Stimulated activated CD8-positive, alpha-beta memory T cell treated with anti-CD3 and anti-CD28 coated beads, Interleukin-7, amount 100 ng/mL, for 1 hour (primary cell): ENCODE measurements at places on chromosomes 4 and X.
A peak's percentile ranks its signal among the peaks of the same experiment; 100 is the strongest.

DNA sequence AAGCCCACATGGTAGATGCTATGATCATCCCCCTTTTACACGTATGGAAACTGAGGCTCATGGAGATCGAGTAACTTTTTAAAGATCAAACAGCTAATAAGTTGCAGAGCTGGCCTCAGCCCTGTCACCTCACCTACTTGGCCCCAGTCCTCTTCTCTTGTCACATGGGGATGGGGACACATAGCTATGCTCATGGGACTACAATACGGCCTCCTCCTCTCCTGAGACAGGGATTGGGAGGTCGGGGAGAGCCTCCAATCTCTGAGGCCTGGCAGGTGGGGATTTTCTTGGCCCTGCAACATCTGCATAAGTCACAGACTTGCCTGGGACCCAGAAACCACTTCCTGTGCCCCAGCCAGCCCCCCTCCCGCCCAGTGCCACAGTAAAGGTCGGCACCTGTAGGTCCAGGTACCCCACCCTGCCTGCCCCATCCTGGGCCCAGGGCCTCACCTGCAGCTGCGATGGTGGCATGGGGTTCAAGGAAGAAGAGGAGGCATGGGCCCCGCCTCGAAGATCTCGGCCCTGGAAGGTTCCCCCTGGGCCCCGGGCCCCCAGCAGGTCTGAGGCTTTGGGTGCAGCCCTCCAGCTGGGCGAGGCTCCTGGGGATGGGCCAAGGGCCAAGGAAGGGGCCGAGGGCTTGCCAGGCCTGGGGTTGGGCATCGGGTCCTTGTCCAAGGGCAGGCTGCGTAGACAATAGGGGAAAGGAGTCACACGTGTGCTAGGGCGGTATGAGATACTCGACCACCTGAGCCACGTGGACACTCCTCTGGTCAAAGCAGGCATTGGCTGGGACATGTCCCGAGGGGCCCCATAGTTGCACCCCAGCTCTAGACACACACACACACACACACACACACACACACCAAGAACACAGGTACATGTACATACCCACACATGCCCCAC, 6.4 kb downstream of the FOXP3 start:
- no peak for DNase-seq

GRCh38 chr4:170336238-170336775, 246.6 kb upstream of the AADAT start:
- DNase-seq = no peak

GRCh38 chrX:17511556-17511955, 136.6 kb downstream of the NHS start:
- no peak for DNase-seq

DNA sequence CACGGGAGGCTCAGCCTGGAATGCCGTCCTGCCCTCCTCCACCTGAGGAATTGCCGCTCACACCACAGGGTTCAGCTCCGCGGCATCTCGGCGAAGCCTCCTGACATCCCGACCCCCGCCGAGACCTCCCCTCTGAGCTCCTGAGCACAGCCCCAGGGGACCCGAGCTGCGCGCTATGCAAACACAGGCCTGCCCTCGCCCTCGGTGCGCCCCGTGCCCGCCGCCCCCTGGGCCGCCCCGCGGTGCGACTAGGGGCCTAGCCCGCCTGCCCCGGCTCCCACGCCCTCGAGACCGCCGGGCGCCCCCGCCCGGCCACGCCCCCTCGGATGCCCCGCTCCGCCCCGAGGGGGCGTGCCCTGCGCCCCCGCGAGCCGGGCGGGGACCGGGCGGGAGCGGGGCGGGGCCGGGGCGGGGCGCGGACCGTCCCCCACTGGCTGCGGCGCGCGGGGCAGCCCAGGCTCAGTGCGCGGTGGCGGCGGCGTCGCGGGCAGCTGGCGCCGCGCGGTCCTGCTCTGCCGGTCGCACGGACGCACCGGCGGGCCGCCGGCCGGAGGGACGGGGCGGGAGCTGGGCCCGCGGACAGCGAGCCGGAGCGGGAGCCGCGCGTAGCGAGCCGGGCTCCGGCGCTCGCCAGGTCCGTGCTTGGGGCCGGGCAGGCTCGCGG, at the start of gene FGFR3:
FGFR3 (plus strand) TSS at position 462 of the 664 bp plus-strand sequence. CDS start 642 bp downstream, outside the sequence.
- no peak for DNase-seq

GRCh38 chr4:83255584-83255983, 29.0 kb downstream of the COQ2 start:
- no peak for DNase-seq

GRCh38 chr4:118322831-118323502, 29.8 kb downstream of the PRSS12 start:
- no peak for DNase-seq

DNA sequence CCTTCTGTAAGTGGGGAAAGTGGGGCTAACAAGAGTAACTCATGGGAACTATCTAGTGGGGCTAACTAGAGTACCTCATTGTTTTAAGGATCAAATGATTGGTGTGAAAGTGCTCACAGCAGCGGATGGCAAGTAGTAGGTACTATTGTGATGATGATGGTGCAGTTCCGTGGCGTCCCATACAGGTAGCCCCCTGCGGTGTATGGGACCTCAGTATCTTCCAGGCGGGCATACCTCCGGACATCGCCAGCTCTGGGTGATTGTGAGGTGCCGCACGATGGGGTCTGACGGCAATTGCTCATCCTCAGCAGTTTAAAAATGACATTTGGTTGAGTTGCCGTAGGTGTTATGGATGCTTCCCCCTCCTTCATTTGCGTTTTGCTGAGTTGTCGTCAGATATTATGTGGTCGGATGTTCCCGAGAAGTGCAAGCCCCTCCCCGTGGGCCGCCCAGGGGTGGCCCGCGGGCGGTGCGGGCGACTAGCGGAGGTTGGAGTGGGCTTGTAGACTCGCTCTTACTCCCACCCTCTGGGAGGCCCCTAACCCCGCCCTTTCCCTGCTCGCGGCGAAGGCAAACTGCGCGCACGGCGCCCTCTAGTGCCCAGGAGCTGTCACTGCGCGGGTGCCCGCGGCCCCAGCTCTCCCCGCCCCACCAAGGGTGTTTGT, 18.3 kb upstream of the GPR101 start:
- peak; percentile 59 for DNase-seq

GRCh38 chr4:129043523-129043922, 49.8 kb downstream of the SCLT1 start:
- no peak for DNase-seq

DNA sequence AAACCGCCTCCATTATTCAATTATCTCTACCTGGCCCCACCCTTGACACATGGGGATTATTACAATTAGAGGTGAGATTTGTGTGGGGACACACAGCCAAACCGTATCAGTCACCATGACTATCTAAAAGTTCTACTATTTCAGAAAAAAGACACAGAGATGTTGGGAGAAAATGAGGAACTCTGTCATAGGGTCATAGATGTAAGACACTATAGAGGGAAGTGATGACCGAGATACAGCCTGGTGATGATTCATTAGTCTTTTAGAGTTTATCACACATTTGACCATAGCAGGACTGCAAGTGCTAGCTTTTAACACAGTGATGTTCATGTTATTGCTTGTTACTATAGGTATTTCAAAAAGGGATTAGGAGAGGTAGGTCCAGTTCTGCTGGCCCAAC, 357.0 kb upstream of the AADAT start:
- no peak for DNase-seq

DNA sequence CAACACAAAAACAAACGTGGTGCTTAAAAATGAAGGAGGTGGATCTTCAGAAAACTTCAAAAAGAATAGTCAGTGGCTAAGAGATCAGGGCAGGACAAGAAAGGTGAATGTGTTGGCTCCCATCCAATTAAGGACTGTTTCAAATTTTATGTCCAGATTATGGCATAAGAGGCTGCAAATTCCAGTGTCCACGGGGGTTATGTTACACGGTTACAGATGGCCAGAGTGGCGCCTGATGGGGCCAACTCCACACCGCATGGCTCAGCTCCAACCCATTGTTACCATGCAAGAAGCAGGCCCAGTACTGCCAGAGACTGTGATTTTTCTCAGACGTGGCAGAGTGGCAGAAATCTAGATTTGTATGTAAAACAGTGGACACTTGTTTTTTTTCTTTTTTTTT, 168.4 kb upstream of the TENM3 start:
- DNase-seq = no peak

DNA sequence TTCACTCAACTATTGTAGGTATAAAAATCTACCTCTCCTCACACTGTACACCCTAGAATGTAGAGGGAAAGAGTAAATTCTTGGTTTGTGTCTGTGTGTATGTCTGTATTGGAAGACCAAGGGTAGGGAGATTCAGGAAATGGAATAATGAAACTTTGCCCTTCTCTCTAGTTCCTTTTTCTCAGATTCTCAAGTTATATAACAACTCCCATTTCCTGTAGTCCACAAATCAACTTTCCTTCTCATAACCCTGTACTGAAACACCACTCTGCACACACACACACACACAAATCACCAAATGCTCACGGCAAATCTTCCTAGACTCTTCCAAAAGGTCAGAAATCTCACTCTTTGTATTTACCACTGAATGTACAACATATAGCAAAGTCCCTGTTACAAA, 824.5 kb upstream of the DIAPH2 start:
- no peak for DNase-seq

- no peak for DNase-seq
Measured at GRCh38 chr4:120466429-120466828, 399.8 kb upstream of the MAD2L1 start.

GRCh38 chrX:65574356-65574755, 39.8 kb upstream of the LAS1L start:
- no peak for DNase-seq

DNA sequence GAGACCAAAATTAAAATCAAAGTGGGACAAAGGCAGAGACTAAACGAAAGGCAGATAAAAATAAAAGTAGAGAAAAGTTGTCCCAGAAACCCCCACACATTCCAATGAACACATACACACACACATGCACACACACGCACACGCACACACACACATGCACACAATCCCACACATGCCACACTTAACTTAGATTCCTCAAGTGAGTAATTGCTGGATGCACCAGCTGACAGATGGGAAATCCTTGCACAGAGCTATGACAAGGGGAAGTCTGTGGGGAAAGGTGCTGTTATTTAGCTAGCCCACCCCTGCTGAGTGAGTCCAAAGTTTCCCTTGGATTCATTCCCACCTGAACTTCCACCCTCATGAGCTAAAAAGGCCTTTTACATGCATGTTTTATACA, 233.9 kb downstream of the RAB28 start:
- DNase-seq = no peak

- DNase-seq = no peak
Measured at GRCh38 chr4:173752610-173753230, 222.7 kb upstream of the HAND2 start.

DNA sequence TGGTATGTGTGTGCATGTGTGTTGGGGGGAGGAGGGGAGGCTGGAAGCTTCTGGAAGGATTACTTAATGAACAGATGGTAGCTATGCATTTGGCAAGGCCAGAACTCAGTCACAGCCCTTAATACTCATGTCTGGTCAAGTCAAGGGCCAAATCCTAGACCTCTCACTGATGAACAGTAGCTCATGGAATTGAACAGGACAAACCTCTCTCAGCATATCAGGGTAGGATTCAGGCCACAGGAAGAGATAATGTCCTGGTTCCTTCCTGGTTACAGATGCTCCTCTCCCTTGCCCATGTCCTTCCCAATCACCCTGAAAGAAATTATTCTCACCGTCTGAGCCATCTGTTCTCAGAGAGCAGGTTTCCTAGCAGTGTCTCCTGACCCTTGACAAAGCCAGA, 165.7 kb downstream of the SOWAHB start:
- no peak for DNase-seq

DNA sequence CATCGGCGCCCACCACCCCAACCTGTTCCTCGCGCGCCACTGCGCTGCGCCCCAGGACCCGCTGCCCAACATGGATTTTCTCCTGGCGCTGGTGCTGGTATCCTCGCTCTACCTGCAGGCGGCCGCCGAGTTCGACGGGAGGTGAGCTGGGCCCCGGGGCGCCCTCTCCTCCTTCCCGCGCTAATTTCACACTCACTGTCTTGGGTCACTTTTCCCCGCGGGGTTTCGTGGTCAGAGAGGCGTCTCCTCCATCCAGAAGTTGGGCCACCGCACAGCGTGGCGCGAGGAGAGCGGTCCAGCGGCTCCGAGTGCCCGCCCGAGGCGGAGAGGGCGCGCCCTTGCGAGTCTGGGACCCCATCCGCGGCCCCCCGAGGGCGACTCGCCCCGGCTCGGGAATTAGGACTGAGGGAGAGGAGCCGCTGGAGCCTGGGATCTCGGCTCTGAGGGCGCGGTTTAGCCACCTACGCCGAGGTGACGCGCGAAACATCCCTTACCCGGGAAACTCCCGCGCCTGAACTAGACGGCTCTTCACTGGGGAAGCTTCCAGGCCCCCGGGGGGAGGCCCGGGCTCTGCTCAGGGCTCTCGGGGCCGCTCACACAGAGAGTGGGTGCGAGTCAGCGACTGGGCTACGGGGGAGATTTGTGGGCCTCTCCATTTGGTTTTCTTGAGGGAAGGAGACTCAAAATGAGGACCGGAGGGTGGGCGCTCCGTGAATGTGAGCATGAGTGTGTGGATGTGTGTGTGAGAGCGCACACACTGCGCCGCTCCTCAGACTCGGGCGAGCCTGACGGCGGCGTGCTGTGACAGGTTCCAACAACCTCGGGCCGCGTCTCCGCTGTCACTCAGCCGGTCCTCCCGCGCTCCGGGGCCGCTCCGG, 551 bp downstream of the NPNT start:
- no peak for DNase-seq

DNA sequence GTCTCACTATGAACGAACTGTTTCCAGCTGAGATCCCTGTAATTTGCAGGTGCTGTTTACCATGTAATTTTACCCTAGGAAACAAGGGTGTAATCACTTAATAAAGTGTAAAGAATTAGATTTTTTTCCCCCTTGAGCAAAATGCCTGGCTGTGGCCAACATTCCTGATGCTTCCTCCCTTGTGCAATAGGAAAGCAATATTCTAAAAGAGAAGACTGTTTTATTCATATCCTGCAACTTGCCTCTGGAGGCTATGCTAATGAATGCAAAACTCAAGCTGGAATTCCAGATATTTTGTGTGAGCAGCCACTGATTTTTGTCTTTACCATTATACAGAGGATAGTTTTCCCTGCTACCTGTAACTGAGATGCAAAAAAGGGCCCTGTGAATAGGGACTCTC, 98.0 kb downstream of the AWAT2 start:
- no peak for DNase-seq

GRCh38 chr4:85780664-85781063, 305.7 kb downstream of the ARHGAP24 start:
- no peak for DNase-seq
